Placental pericyte (primary cell): ENCODE measurements at places on chromosomes 1 and 21. TPM values are rescaled to one million over a fixed set of nuclear protein-coding genes. Genes with fewer than 3 reads are reported as not detected.

The AMY2A gene
- not detected in 2 replicates for total RNA-seq

The SPRR5 gene
- not detected in 2 replicates for total RNA-seq

The XCL2 gene
- total RNA-seq: not detected in 2 replicates

The SNAPIN gene
- total RNA-seq: 38.3 and 60.7 TPM in 2 replicates

The LCE1C gene
- total RNA-seq: not detected in 2 replicates

The MATN1 gene
- under 0.01 and 0.44 TPM in 2 replicates for total RNA-seq

The PLD5 gene
- total RNA-seq: not detected in 2 replicates

The FCRL1 gene
- not detected in 2 replicates for total RNA-seq

The CYP4A22 gene
- not detected in 2 replicates for total RNA-seq

The VAMP4 gene
- 6.1 and 8.9 TPM in 2 replicates for total RNA-seq

The RCAN1 gene
- 57.7 and 190 TPM in 2 replicates for total RNA-seq

The ATP5PF gene
- total RNA-seq: 24.7 and 26.5 TPM in 2 replicates

The TBX19 gene
- 0.29 and 0.44 TPM in 2 replicates for total RNA-seq

The UBL4B gene
- not detected in 2 replicates for total RNA-seq

The LEFTY2 gene
- not detected in 2 replicates for total RNA-seq

The NCAM2 gene
- total RNA-seq: 0.29 and 2.4 TPM in 2 replicates

The DYNLT5 gene
- total RNA-seq: 1.0 TPM in 1 of 2 replicates, not detected in the other

The CHTOP gene
- 35.7 and 51.0 TPM in 2 replicates for total RNA-seq

The TMEM269 gene
- total RNA-seq: under 0.01 TPM in 1 of 2 replicates, not detected in the other

The NPHS2 gene
- not detected in 2 replicates for total RNA-seq

The SPATA17 gene
- under 0.01 and 0.14 TPM in 2 replicates for total RNA-seq

The FMOD gene
- total RNA-seq: 0.29 and 7.9 TPM in 2 replicates

The PGLYRP4 gene
- not detected in 2 replicates for total RNA-seq

The C8B gene
- not detected in 2 replicates for total RNA-seq

The ASPM gene
- 1.1 and 58.0 TPM in 2 replicates for total RNA-seq

The IRF6 gene
- under 0.01 and 0.14 TPM in 2 replicates for total RNA-seq

The C4BPA gene
- not detected in 2 replicates for total RNA-seq

The ATP6V1G3 gene
- total RNA-seq: not detected in 2 replicates

The KPRP gene
- total RNA-seq: not detected in 2 replicates

The PADI1 gene
- under 0.01 and 0.29 TPM in 2 replicates for total RNA-seq

The RC3H1 gene
- 22.5 and 35.1 TPM in 2 replicates for total RNA-seq

The CD1C gene
- total RNA-seq: not detected in 2 replicates

The LCE2C gene
- total RNA-seq: not detected in 2 replicates

The CDC20 gene
- 3.7 and 179 TPM in 2 replicates for total RNA-seq

The BSND gene
- not detected in 2 replicates for total RNA-seq

The GPR37L1 gene
- total RNA-seq: under 0.01 and 0.22 TPM in 2 replicates

The ANKRD65 gene
- total RNA-seq: under 0.01 and 0.14 TPM in 2 replicates

The MROH7 gene
- not detected in 2 replicates for total RNA-seq

The HSPA6 gene
- total RNA-seq: 0.29 and 0.88 TPM in 2 replicates

The CAPN9 gene
- not detected in 2 replicates for total RNA-seq

The PODN gene
- total RNA-seq: 10.2 and 110 TPM in 2 replicates

The AKR7A3 gene
- 0.29 and 0.66 TPM in 2 replicates for total RNA-seq

The NBPF3 gene
- total RNA-seq: 14.9 and 112 TPM in 2 replicates

The IVL gene
- 0.14 TPM in 1 of 2 replicates, not detected in the other for total RNA-seq
